HFFc6 (cell line): ENCODE measurements at places on chromosomes 16 and 17. TPM values are rescaled to one million over a fixed set of nuclear protein-coding genes. Genes with fewer than 3 reads are reported as not detected.

The MKS1 gene
- 8.9 to 11.8 TPM (median 9.0 TPM) in 3 replicates for total RNA-seq

The LGALS9C gene
- 0.22 TPM in 1 of 3 replicates, not detected in the others for total RNA-seq

The CES4A gene
- total RNA-seq: 1.3 to 3.7 TPM (median 3.5 TPM) in 3 replicates

The GAST gene
- total RNA-seq: not detected in 3 replicates

The SLC2A4 gene
- 0.07 TPM in 2 of 3 replicates, not detected in the other for total RNA-seq

The KCNH6 gene
- not detected in 2 replicates for total RNA-seq

The PRDM7 gene
- total RNA-seq: not detected in 3 replicates

The KRT17 gene
- 0.87 to 3.9 TPM (median 1.5 TPM) in 3 replicates for total RNA-seq

The ICAM2 gene
- total RNA-seq: 0.99 to 2.2 TPM (median 1.6 TPM) in 3 replicates

The TBC1D3 gene
- total RNA-seq: 0.10 to 0.51 TPM in 2 of 3 replicates, not detected in the other

The ARL5C gene
- total RNA-seq: not detected in 3 replicates

The TERB1 gene
- 0.07 TPM in 1 of 3 replicates, not detected in the others for total RNA-seq

The TBC1D3L gene
- 0.31 to 1.3 TPM (median 0.43 TPM) in 3 replicates for total RNA-seq

The CLEC18A gene
- total RNA-seq: 0.14 and 0.21 TPM in 2 replicates

The KRTAP29-1 gene
- not detected in 3 replicates for total RNA-seq

The TAC4 gene
- not detected in 3 replicates for total RNA-seq

The SCPEP1 gene
- total RNA-seq: 35.9 to 40.5 TPM (median 39.2 TPM) in 3 replicates

The GALNS gene
- 17.9 to 21.2 TPM (median 20.7 TPM) in 3 replicates for total RNA-seq

The PLA2G10 gene
- total RNA-seq: not detected in 3 replicates

The CACNG4 gene
- total RNA-seq: not detected in 3 replicates

The ANKRD40 gene
- 40.5 to 45.5 TPM (median 45.4 TPM) in 3 replicates for total RNA-seq

The SYT17 gene
- total RNA-seq: not detected in 3 replicates

The AFMID gene
- 24.9 to 34.0 TPM (median 32.9 TPM) in 3 replicates for total RNA-seq

The HOXB7 gene
- total RNA-seq: not detected in 3 replicates

The SLFN12L gene
- 0.12 TPM in 2 of 3 replicates, not detected in the other for total RNA-seq

The MT1X gene
- 26.7 to 37.1 TPM (median 30.9 TPM) in 3 replicates for total RNA-seq

The CLTC gene
- 341 to 401 TPM (median 366 TPM) in 3 replicates for total RNA-seq

The QRICH2 gene
- total RNA-seq: 1.4 to 1.5 TPM (median 1.4 TPM) in 3 replicates

The ACSM5 gene
- total RNA-seq: not detected in 3 replicates

The ATP2C2 gene
- not detected in 3 replicates for total RNA-seq

The NRN1L gene
- total RNA-seq: not detected in 3 replicates

The TLCD3A gene
- 30.8 to 35.9 TPM (median 31.4 TPM) in 3 replicates for total RNA-seq

The CLEC18B gene
- total RNA-seq: 0.14 to 0.37 TPM (median 0.34 TPM) in 3 replicates

The FNDC8 gene
- not detected in 3 replicates for total RNA-seq

The PYDC1 gene
- total RNA-seq: not detected in 3 replicates

The NEUROD2 gene
- not detected in 3 replicates for total RNA-seq

The CD19 gene
- not detected in 3 replicates for total RNA-seq

The DPEP3 gene
- not detected in 3 replicates for total RNA-seq

The CCL2 gene
- total RNA-seq: 23.2 and 66.8 TPM in 2 replicates
